Tibial nerve (tissue), 4 donors: ENCODE measurements at places on chromosomes 7 and 10. TPM values are rescaled to one million over a fixed set of nuclear protein-coding genes. Genes with fewer than 3 reads are reported as not detected.

GRCh38 chr10:118409295-118409694 lies 67.2 kb upstream of the FAM204A start:
- DNase-seq: no peak

DNA sequence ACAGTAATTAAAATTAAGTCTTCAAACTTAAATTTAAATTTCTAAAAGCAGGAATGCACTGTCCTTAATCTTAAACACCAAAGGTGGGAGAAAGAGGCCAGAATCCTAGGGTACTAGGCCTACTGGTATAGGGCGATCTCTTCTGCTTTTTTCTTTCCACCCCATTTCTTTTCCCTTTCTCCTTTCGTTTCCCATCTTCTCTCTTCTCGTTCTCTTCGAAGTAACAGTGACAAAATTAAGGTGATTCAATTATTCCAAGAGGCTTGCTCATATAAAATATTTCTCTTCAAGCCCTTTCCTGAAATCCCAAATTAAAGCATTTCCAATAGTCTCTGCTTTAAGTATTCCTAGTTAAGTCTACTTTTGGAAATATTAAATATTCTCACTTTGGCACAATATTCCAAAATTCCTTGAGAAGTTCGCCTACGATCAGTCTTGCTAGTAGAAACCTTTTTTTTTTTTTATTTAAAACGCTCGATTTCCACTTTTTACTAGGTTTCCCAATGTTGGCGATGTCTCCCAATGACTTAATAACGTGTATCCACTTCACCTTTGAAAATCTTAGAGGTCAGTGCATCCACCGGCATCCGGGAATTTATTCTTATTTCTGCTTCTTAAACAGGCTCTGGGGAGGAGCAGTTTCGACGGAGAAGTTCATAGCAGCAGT lies 765 bp upstream of the LCOR start:
- DNase-seq: no peak

DNA sequence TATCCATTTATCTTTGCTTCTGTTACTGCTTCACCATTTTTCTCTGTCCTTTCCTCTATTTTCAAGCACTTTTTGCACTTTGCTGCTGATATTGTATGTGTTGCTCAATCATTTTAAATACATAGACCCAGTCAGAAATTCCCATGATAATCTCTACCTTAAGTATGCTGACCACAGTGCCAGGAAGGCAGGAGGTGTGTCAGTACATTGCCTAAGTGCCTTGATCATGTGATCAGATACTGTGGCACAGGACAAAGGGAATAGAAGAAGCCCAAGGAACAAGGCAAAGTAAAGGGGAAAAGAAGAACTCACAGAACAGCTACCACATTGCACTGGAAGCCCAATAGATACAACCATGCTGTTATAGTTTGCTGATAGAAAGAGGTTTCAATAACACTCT lies 53.7 kb upstream of the CD36 start:
- no peak for DNase-seq

DNA sequence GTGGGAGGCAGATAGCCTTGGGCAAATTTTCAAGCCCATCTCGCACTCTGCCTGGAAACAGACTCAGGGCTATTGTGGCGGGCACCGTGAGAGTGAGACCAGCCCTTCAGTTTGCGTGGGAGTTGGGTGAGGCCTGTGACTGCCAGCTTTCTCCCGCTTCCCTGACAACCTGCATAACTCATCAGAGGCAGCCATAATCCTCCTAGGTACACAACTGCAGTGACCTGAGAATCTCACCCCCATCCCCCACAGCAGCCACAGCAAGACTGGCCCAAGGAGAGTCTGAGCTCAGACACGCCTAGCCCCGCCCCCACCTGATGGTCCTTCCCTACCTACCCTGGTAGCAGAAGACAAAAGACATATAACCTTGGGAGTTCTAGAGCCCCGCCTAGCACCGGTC lies 275.4 kb downstream of the GRID1 start:
- no peak for DNase-seq

DNA sequence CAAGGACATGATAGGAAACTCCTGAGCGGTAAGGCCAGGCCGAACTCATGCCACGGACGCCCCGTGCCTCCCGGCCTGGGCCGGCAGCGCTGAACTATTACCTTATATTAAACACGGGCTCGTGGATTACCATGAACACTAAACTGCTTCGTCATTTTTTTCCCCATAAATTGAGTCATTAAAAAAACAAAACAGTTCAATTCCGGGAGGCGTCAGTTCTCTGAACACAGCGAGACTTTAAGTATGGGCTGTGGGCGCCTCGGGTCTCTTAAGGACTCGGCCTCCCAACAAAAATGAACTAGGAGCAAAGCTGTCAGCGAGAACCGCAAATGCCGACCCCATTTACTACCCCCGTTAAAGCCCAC lies 519 bp downstream of the PITRM1 start:
- no peak for DNase-seq

DNA sequence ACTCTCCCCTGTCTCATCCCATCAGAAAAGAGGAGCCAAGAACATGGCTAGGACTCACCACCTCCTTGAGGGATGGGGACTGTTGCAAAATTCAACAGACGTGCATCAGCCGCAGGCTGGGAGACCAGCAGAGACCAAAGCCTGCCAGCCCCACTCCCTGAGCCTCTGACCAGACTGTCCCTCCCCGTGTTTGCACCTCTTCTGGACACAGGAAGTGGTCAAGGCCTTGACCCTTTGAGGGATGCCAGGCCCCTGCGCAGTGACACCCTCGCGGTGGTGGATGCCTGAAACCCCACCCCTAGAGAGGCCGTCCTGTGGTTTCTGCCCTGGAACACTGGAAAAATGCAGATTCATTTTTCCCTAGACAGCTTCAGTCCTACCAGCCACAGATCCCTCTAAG lies 128.4 kb upstream of the TCF7L2 start:
- no peak for DNase-seq

The COL28A1 gene
- total RNA-seq: 129 TPM

- DNase-seq: no peak
Measured at GRCh38 chr7:128885370-128886187, 22.9 kb downstream of the ATP6V1F start.

The TWIST1 gene
- total RNA-seq: 13.6 TPM
